ENCODE measurements at places on chromosomes 16 and 17.

DNA sequence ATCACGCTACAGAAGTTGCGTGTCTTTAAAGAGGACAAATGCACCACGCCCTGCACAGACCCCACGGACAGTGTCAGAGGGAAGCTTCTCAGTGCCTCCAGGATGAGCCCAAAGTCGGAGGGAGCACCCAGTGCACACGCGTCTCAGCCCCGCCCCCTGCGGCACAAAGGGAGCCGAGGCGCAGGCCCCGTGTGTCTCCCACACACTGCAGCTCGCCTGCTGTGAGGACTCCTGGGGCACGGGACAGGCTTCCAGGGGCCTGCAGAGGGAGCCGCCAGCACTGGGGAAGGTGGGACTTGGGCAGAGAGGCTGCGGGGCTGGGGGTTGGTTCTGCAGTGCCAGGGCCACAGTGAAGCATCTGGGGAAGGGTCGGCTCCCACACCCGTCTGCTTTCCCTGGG, 77.4 kb downstream of the LMF1 start:
- no peaks in the 10 kb centered on the region for H3K36me3 ChIP-seq
- no peak for DNase-seq
- no peak overlapping the region for H3K4me3 ChIP-seq
- H3K27ac ChIP-seq: no peak overlapping the region
- H3K27me3 ChIP-seq: no peaks in the 10 kb centered on the region

DNA sequence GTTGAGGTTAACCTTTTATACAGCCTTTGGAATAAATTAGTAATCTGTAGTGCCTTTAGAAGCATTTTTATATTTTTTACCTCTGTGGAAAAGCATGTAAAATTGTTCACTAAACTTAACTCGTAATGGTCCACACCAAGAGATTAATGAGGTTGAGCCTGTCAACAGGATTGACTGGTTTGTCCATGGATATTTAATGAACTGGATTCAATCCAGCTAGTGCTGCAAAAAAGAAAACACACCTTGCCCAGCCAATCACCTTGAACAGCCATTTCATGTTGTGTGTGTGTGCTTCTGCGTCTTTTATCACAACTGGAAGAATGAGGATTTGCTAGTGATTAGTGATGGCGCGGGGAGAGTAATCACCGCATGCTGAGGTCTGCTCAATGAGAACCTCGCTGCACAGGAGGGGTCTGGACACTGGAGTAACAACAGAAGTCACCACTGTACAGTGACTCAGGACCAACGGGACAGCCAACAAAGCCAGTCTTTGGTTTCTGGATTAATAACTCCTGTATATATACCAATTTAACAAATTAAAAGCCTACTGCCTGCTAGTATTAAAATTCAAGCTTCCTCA, 33.7 kb downstream of the LITAFD start:
- DNase-seq: no peak
- peaks cover 28% of the 10 kb centered on the region for H3K4me1 ChIP-seq
- H3K27ac ChIP-seq: peak overlapping the region; percentile 25
- H3K4me3 ChIP-seq: no peak overlapping the region
- peaks cover 42% of the 10 kb centered on the region for H3K36me3 ChIP-seq
- H3K27me3 ChIP-seq: no peaks in the 10 kb centered on the region

GRCh38 chr16:84392031-84392360, 23.7 kb downstream of the ATP2C2 start:
- H3K27me3 ChIP-seq: peaks cover 13% of the 10 kb centered on the region
- no peaks in the 10 kb centered on the region for H3K4me1 ChIP-seq

DNA sequence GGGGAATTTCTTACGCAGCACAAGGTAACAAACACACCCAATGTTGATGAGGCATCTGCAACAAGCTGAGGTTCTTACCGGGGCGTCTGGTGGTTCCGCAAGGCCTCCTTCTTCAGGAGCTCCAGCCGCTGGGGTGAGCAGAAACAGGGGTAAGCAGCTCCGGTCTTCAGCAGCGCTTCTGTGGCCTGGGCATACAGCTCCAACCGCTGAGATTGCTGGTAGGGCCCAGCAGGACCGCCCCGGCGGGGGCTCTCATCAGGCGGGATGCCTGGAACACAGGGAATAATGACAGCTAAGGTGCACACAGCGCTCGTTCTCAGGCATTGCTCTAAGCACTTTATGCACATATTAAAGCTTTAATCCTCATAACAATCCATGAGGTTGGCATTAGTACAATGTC, 12.7 kb downstream of the EARS2 start:
- no peak overlapping the region for H3K27ac ChIP-seq
- no peaks in the 10 kb centered on the region for H3K27me3 ChIP-seq
- DNase-seq: no peak
- no peak overlapping the region for H3K4me3 ChIP-seq
- peaks cover 5% of the 10 kb centered on the region for H3K4me1 ChIP-seq
- H3K36me3 ChIP-seq: peaks cover 23% of the 10 kb centered on the region

- no peak overlapping the region for H3K4me3 ChIP-seq
- H3K36me3 ChIP-seq: peaks cover 45% of the 10 kb centered on the region
- peak overlapping the region; percentile 60 for H3K27ac ChIP-seq
- H3K4me1 ChIP-seq: peaks cover 16% of the 10 kb centered on the region
- DNase-seq: no peak
- H3K27me3 ChIP-seq: no peaks in the 10 kb centered on the region
Measured at GRCh38 chr16:10765772-10766171, 22.1 kb downstream of the NUBP1 start.

GRCh38 chr17:20967776-20968175, 75.0 kb downstream of the USP22 start:
- no peak for DNase-seq
- H3K27ac ChIP-seq: no peak overlapping the region
- H3K4me1 ChIP-seq: peaks cover 11% of the 10 kb centered on the region
- H3K4me3 ChIP-seq: no peak overlapping the region
- H3K36me3 ChIP-seq: no peaks in the 10 kb centered on the region

- peaks cover 2% of the 10 kb centered on the region for H3K4me1 ChIP-seq
- no peak overlapping the region for H3K27ac ChIP-seq
- H3K36me3 ChIP-seq: no peaks in the 10 kb centered on the region
- no peak overlapping the region for H3K4me3 ChIP-seq
- no peak for DNase-seq
Measured at GRCh38 chr17:16927641-16928321, 44.1 kb downstream of the TNFRSF13B start.

DNA sequence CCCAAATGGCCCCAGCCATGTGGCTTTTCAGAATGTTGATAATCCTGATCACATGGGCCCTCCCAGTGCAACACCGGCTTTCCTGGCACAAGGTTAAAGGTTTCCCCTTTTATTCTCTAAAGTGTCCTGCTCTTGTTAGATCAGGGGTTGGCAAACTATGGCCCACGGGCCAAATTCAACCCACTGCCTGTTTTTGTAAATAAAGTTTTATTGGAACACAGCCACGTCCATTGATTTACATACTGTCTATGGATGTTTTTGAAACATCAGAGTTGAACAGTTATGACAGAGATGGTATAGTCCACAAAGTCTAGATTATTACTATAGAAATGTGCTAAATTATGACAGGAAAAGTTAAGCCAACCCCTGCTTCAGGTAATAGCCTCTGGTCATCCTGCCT, 157.3 kb downstream of the ZFHX3 start:
- H3K27ac ChIP-seq: no peak overlapping the region
- no peaks in the 10 kb centered on the region for H3K36me3 ChIP-seq
- H3K4me1 ChIP-seq: no peaks in the 10 kb centered on the region
- H3K27me3 ChIP-seq: no peaks in the 10 kb centered on the region
- H3K4me3 ChIP-seq: no peak overlapping the region
- DNase-seq: no peak

DNA sequence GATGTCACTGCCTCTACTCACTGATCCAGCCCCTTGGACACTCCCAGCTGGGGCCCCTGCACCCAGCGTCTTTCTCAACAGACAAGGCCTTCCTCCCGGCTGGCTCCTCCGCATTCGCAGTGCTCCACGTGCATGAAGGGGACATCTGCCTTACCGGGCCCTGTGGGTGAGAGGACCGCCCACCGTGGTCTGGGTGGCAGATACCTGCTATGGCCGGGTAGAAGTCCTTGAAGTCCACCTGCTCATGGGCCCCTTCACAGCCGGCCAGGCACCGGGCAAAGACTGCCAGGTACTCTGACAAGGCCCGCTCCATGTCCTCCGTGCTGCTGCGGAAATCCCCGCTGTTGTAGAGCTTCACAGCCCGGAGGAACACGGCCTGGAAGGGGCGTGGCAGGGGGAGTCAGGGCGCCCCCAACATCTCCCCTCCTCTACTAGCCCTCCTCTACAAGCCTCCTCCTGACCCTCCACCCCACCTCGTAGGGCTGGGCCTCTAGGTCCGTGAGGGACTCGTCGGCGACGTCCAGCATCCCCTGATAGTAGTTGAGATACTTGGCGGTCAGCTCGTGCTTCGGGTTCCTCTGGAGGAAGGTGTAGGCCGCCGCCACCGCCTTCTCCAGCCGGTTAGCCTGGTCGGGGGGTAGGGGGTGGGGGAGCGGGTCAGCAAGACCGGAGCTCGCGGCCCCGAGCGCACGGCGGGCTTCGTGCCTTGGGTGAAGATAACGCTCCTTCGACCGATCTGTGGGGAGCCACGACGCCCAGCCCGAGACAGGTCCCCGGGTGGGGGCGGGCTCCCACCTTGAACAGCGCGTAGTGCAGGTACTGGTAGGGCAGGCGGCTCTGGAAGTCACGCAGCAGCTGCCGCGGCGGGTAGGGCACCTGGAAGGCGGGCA, 845 bp downstream of the P3H4 start:
- no peak for DNase-seq
- peaks cover 7% of the 10 kb centered on the region for H3K27me3 ChIP-seq
- H3K4me3 ChIP-seq: peak overlapping the region; percentile 59
- peaks cover 23% of the 10 kb centered on the region for H3K4me1 ChIP-seq

GRCh38 chr16:57356547-57356946, 2.0 kb upstream of the CCL22 start:
- no peak for DNase-seq
- no peaks in the 10 kb centered on the region for H3K36me3 ChIP-seq
- peaks cover 16% of the 10 kb centered on the region for H3K4me1 ChIP-seq
- no peak overlapping the region for H3K4me3 ChIP-seq

- DNase-seq: no peak
- no peak overlapping the region for H3K4me3 ChIP-seq
- H3K27me3 ChIP-seq: no peaks in the 10 kb centered on the region
- H3K36me3 ChIP-seq: no peaks in the 10 kb centered on the region
- no peaks in the 10 kb centered on the region for H3K4me1 ChIP-seq
- no peak overlapping the region for H3K27ac ChIP-seq
Measured at GRCh38 chr16:70627696-70628095, 18.7 kb upstream of the IL34 start.

DNA sequence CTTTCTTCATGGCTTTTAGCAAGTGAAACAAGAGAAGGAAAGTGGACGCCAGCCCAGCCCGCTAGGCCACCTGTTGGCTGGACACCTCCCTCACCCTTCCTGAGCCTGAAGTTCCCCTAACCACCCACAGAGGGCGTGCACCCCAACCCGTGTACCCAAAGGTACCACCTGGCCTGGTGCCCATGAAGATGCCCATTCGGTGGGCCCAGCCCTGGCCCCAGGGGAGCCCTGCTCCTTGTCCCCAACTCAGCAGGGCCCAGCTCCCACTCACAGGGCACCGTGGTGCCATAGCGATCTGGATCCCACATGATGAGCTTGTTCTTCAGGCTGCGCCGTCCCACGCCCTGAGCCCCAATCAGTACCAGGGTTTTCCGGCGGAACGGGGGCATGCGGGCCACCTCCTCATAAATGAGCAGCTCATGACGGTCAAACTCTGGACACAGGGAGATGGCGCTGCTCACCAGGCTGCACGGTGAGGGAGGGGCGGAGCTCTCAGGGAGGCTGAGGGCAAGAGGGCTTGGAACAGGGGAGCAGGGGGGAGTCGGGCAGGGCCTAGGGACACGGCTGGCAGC, 26.8 kb downstream of the MPP2 start:
- no peaks in the 10 kb centered on the region for H3K36me3 ChIP-seq
- DNase-seq: peak; percentile 37
- no peak overlapping the region for H3K4me3 ChIP-seq
- no peak overlapping the region for H3K27ac ChIP-seq

DNA sequence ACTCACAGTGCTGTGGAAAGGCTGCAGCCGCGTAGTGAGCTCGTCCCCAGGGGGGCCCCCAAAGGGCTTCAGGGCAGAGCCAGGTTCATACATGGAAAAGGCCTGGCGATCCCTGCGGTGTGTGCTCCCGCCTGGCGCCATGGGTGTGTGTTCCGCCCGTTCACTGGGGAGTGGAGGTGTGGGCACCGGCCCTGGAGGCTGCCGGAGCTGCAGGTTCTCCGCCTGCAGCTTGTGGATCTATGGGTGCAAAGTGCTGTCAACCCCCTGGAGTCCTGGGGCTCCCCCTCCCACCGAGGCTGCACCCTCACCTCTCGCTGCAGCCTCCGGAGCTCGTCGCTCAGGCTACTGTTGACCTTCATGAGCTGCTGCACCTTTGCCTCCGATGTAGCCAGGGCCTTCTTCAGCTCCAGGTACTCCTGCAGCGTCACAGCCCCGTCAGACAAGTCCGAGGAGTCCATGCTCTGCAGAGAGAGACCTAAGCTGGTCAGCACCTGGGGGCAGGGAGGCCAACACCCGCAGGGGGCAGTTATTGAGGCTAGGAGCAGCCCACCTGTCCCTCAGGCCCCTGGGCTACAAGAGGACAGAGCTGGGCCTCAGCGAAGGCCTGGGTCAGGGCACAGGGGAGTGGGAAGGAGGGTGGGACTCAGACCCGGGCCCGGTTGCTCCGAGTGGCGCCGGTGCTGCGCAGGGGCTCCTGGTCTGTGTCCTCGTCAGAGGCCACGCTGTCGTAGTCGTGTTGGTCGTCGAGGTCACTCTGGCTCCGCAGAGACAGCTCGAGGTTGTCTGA, 7.9 kb downstream of the TP53I13 start:
- no peak overlapping the region for H3K4me3 ChIP-seq
- no peak for DNase-seq
- peaks cover 24% of the 10 kb centered on the region for H3K4me1 ChIP-seq

GRCh38 chr17:1755252-1755826, 6.5 kb upstream of the SERPINF1 start:
- H3K4me1 ChIP-seq: peaks cover 2% of the 10 kb centered on the region
- no peak overlapping the region for H3K4me3 ChIP-seq
- no peaks in the 10 kb centered on the region for H3K27me3 ChIP-seq
- H3K27ac ChIP-seq: no peak overlapping the region

DNA sequence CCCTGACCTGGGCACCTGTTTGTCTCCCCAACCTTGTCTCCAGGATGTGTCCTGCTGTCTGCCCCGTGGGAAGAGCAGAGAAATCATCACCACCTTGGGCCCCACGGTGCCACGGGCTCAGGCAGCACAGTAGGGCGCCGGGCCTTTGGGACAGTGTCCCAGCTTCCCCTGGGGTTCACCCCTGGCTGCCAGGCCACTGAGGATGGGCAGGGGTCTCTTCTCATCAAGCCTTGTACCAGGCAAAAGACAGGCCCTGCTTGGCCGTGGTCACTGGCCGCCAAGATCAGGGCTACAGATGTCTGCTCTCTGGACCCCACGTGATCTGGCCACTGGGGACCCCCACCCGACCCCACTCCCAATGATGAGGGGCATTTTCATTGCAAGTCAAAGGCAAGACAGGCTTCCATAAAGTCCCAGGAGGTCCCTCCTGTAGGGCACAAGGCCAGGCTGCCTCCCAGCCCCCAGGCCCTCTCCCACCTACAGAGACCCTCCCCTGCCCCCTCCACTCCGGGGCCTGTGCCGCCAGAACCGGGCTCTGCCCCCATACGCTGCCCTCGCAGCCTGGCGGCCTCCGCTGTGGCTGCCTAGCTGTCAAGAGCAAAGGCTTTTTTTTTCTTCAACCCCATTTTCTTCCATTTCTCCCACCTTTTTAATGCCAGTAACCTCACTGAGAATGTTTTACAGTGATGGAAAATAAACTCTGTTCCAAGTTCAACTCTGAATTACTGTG, 14.5 kb downstream of the DNAAF8 start:
- no peak overlapping the region for H3K4me3 ChIP-seq
- peaks cover 27% of the 10 kb centered on the region for H3K4me1 ChIP-seq
- H3K27me3 ChIP-seq: no peaks in the 10 kb centered on the region
- H3K36me3 ChIP-seq: peaks cover 2% of the 10 kb centered on the region
- no peak for DNase-seq
- peak overlapping the region; percentile 88 for H3K27ac ChIP-seq

Data from activated naive CD8-positive, alpha-beta T cell treated with anti-CD3 and anti-CD28 coated beads for 36 hours (primary cell).